Choroid plexus epithelial cell (primary cell): ENCODE measurements at places on chromosomes 2 and 18.
A peak's percentile ranks its signal among the peaks of the same experiment; 100 is the strongest.

- no peak for DNase-seq
Observed at GRCh38 chr2:168552450-168552856, 96.4 kb downstream of the CERS6 start.

GRCh38 chr2:26623541-26624495 is 17.3 kb downstream of the CIB4 start:
- DNase-seq, result peak; percentile 27

- no peak for DNase-seq
Observed at GRCh38 chr2:138730497-138731030, 49.6 kb downstream of the NXPH2 start.

DNA sequence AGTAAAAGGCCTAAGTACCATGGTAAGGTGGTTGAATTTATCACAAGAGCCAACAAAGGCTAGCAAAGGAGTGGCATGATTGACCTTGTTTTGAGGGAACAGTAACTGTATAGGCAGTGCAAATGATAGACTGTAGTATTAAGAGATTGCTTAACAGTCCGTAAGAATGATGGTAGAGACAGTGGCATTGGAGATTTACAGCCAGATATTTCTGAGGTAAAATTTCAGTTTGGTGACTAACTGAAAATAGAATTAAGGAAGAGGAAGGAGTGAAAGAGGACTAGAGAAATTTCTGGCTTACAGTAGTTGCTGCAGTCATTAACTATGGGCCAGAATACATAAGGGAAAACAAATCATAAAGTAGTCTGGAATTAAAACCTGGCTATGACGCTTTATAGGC is 4.4 kb upstream of the BAZ2B start:
- no peak for DNase-seq

DNA sequence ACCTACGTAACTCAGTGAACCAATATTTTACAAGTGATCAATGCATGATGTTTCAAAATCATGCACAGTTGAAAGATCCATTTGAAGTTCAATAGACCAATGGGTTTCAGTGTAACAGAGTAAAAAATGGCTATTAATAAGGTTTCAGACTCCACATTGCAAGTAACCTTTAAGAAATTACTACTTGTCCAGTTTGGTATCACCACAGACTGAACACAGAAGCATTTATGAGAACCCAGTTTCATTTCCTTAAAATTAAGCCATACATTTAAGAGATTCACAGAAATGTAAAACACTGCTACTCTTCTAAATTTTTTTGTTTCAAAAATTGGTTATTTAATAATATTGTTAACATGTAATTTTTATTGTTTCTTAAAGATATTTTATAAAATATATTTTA is 98.9 kb upstream of the CHRNA1 start:
- no peak for DNase-seq

DNA sequence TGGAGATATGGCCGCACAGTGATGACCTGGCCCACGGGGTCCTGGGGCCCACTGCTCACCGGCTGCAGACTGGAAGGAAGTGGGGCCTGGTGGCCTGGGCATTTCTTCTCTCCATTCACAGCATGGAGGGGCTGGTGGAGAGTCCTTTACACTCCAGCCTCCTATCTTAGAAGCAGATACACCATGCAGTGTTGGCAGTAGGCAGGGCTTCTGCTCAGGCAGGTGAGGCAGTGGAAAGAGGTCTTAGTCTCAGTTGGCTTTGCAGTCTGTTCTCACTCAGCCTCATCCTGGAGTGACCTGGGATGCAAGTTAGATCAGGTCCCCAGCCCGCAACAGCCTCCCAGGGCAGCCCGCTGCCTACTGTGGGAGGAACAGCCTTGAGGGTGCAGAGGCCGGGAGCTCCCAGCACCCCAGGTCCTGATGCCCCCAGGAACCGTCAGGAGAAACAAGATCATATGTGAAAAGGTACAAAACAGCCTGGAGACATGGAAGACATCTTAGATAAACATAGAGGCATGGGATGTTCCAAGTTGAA is 45.8 kb upstream of the OTOS start:
- DNase-seq, result no peak

GRCh38 chr2:70448041-70448440 is 105.6 kb downstream of the TGFA start:
- no peak for DNase-seq

- DNase-seq, result no peak
Observed at GRCh38 chr18:79166702-79167101, 97.5 kb downstream of the ATP9B start.
